ENCODE measurements at places on chromosomes 7 and 10. TPM values are rescaled to one million over a fixed set of nuclear protein-coding genes. Genes with fewer than 3 reads are reported as not detected.
A peak's percentile ranks its signal among the peaks of the same experiment; 100 is the strongest.

CPN1 gene
- total RNA-seq = not detected

DNA sequence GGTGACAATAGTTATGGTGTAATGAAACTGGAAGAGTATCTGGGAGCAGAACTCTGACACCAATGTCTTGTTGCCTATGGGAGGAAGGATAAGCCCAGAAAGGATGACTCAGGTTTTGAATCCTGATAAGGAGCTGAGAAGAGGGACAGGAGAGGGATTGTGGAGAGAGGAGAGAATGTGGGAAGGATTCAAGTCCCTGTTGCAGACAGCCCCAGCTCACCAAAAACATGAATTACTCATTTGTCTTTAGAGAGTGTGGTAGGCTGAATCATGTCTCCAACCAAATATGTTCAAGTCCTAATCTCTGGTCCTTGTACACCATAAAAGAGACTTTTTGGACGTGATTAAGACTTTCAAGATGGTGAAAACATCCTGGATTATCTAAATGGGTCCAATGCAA is 206.9 kb upstream of the PHYHIPL start:
- H3K36me3 ChIP-seq = no peaks in the 10 kb centered on the region
- H3K4me3 ChIP-seq = no peak overlapping the region

DNA sequence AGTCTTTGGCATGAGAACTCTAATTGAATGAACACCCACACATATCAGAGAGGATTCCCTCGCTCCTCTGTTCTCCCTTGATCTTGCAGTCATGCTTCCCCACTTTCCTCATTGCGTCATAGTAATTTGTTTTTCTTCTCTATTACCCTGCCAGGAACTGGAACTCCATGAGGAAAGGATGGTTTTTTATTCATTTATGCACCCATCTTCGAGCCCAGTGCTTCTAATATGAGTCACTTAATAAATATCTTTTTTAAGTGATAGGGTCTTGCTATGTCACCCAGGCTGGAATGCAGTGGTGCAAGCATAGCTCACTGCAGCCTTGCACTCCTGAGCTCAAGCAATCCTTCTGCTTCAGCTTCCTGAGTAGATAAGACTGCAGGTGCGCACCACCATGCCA is 83.5 kb downstream of the OTUD1 start:
- H3K4me3 ChIP-seq = no peak overlapping the region
- DNase-seq = no peak
- peaks cover 4% of the 10 kb centered on the region for H3K4me1 ChIP-seq
- no peak overlapping the region for H3K27ac ChIP-seq
- H3K27me3 ChIP-seq = peaks cover 5% of the 10 kb centered on the region
- H3K36me3 ChIP-seq = no peaks in the 10 kb centered on the region

- no peaks in the 10 kb centered on the region for H3K36me3 ChIP-seq
- peaks cover 8% of the 10 kb centered on the region for H3K27me3 ChIP-seq
- no peak overlapping the region for H3K4me3 ChIP-seq
- no peak for DNase-seq
Measured at GRCh38 chr10:14740684-14741247, 33.9 kb downstream of the FAM107B start.

- no peak for DNase-seq
- peaks cover 24% of the 10 kb centered on the region for H3K4me1 ChIP-seq
- H3K36me3 ChIP-seq = no peaks in the 10 kb centered on the region
- no peak overlapping the region for H3K4me3 ChIP-seq
Measured at GRCh38 chr7:47226696-47227095, 355.2 kb downstream of the TNS3 start.

- no peaks in the 10 kb centered on the region for H3K36me3 ChIP-seq
- no peak overlapping the region for H3K4me3 ChIP-seq
- DNase-seq = no peak
- no peaks in the 10 kb centered on the region for H3K4me1 ChIP-seq
Measured at GRCh38 chr7:57529931-57530330, 80.0 kb downstream of the ZNF716 start.

DNA sequence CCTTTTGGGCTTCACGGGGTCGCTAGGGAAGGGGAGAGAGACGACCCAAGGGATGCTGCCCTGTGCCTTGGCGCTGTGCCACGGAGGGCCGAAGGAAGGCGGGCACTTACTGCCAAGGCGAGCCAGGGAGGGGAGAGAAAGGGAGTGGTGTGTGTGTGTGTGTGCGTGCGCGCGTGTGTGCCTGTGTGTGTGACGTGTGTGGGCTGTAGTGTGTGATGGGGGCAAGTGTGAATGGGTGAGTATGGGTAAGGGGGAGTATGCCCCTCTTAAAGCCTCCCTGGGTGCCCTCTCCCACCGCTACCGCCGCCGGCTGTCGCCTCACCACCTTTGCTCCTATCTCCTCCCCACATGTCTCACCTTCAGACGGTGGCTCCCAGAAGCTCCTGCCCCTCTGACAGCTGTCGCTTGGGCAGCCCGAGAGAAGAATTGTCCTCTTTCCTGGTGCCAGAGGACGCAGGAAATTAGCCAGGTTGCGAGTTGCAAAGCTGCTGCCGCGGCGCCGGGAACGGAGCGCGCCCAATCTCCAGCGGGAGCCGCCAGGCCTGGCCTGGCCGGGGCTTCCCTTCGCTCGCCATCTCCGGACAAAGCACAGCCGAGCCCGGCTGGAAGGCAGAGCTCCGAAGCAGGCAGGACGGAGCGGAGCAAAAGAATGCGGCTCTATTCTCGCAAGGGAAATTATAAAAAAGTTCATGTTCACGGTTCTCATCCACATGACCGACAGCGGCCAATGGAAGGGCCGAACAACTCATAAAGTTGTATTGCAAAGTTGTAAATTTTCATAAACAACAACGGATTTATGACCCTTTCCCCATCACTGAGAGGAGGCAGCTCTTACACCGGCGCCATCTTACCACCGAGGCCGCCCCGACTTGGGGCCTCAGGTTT is at the start of gene HOXA3:
TSS of gene HOXA3 (minus strand) at position 653 of the 885 bp plus-strand sequence. CDS start 41,943 bp downstream, outside the sequence.
- peak; percentile 86 for DNase-seq
- peak within 1 kb of the TSS; percentile 91 for H3K27ac ChIP-seq
- peaks cover 5% of the 10 kb centered on the region for H3K36me3 ChIP-seq
